ENCODE measurements at places on chromosomes 2 and 18.

GRCh38 chr18:44723411-44723810, 42.7 kb downstream of the SETBP1 start:
- no peak for DNase-seq

DNA sequence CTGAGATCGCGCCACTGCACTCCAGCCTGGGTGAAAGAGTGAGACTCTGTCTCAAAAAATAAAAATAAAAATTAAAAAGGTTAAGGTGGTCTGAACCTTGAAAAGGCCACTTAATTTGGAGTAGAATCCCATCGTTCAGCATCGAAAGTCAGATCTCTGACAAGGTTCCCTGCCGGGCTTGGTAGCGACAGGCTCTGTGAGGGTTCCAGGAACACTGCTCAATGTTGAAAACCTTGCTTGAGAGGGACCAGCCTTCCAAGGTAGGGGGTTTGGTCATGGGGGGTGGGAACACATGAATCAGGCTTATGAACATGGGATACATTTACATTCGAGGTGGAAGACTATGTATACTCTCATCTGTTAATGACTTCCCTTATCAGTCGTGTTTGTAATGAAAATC, 232.2 kb downstream of the FHOD3 start:
- DNase-seq: no peak

DNA sequence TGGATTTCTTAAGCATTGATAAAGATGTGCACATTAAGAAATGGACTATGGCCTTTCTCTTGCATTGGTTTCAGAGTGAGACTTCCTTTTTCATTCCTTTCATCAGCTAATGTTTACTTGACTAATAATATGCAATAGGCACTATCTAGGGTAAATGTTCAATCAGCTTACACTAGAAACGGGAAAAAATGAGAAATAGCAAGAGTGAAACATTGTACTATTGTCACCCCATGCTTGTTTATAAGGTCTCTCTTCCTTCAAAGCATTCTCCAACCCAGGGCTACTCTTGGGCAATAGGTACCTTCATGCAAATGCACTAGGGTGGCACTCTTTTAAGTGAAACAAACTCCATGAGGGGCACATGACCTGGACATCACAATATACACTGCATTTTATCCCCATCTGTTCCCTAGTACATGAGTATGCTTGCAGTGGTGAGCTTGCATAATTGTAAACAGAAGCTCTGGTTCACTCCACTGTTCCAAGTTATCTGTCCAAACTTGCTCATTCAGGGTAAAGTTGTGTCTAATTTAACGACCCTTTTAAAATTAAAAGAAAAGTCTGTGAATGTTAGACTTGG, 402.3 kb downstream of the ERBB4 start:
- DNase-seq: no peak

DNA sequence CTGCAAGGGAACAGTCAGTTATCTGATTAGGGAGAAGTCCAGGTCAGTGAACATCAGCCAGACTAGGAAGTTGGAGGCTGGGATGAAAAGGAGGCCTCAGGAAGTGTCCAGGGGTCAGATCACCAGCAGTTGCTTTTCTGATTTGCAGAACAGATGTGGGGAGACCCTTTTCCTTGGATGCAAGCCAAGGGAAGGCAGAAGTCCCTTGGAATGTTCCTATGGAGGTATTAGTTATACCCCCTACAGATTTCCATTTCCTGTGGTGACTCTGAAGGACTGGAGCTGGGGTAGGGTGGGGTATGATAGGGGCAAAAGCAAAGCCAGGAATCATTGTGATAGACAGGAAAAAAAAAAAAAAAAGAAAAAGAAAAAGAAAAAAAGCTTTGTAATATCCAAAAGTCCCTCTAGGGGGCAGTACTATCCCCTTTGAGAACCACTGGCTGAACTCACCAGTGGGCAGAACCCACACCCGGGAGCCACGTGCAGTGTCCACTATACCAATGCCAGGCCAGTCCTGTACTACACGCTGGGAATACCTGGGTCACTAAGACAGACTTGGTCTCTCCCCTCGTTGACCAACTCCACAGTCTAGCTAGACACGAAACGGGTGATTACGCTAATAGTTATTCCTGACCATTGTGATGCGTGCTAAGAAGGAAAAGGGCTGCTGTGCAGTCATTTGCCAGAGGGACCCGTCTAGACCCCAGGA, 7.4 kb downstream of the DYSF start:
- DNase-seq: no peak

DNA sequence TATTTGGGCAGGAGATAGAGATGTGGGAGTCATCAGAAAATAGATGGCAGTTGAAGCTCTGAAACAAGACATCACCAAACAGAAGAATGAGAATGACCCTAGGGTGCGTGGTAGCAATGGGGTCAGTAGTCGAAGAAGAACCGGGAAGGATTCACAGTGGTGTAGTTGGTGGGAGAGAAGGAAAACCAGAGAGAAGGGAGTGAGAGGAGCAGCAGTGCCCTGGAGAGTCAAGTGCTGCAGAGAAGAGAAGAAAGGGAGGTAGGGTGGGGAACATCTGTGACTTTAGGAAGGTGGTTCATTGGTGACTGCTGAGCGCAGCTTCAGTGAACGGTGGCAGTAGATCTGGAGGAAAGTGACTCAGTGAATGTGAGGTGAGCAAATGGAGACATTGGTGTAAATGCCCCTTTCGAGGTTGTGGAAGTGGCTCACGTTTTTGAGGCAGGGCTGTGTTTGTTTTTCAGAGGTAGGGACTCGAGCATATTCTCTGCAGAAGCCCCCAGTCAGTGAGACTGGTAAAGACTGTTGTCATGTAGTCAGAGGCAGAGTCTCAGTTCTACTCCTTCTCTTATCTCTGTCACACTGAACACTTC, 36.4 kb downstream of the CDC42EP3 start:
- DNase-seq: no peak

GRCh38 chr2:88698498-88699233, 7.2 kb downstream of the RPIA start:
- DNase-seq: no peak

All from GM13976 (cell line).